ENCODE measurements at places on chromosomes 11 and 22.

DNA sequence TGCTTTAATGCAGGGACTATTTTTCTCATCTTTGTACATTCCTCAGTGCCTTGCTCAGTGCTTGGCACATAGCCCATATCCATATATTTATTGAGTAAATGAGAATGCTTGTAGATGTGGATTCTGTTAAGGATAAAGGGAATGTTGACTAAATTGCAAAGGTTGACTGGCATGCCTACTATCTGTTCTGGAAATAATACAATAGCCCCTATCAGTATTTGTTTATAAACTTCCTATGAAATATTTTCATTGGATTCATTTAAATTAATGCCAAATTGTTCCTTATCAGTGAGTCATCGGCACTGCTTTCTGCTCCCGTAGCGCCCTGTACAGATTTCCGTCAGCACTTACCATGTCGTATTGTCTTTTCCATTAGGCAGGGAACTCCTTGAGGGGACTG lies 8.0 kb downstream of the RNF121 start:
- no peak for DNase-seq

GRCh38 chr11:12192794-12193514 lies 82.6 kb downstream of the MICAL2 start:
- no peak for DNase-seq

DNA sequence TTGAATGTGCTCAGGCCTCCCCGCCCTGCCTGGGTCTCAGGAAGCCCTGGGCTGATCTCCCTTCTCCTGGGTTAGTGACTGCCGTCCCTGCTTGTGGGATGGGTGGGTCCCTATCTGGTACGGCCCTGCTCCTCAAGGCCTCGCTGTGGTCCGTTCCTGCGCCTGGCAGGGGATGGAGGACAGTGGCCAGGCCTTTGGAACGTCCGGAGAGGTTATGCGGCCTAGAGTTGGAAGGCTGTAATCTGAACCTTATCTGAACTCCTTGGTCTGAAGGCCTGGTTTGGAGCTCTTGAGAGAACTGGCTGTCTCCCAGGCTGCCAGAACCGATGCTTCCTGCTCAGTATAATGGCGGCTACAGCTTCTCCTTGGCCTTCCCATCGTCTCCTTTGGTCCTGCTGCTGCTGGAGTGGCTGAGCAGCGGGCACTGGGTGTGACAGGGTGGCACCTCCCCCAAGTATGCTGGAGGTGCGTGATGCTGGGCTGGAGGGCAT lies 72.8 kb downstream of the FLI1 start:
- no peak for DNase-seq

GRCh38 chr11:1196516-1197391 lies 26.1 kb upstream of the MUC5B start:
- DNase-seq, result no peak

GRCh38 chr11:405954-406795 lies 8.6 kb downstream of the SIGIRR start:
- DNase-seq, result no peak

DNA sequence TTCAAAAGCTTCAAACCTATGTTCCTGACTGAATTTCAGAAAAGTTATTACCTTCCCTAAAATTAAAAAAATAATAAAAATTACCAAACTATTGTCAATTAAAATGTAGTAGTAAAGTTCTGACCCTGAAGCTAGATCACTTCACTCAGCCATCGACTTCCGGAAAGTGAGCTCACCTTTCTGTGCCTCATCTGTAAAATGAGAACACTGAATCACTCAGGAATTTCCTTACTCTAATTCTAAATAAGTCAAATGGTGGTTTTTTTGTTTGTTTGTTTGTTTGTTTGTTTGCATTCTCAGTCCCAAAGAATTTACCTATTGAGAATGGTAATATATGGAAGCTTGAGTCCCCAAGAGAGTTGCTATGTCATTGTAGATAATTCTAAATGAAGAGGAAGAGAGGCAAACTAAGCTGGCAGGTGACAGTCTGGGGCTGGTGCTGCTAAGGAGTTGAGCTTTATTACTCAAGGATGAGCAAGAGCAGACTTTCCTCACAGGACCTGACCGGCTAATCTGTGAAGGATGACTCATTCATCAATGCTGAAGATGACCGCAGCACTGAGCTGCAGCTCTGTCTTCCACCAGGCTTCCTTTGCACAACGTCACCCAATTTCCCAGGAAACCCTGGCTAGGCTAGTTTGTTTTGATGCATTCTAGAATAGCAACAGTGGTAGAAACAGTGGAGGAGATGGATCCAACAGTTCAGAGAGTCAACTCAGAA lies 248.8 kb downstream of the RAB38 start:
- no peak for DNase-seq

DNA sequence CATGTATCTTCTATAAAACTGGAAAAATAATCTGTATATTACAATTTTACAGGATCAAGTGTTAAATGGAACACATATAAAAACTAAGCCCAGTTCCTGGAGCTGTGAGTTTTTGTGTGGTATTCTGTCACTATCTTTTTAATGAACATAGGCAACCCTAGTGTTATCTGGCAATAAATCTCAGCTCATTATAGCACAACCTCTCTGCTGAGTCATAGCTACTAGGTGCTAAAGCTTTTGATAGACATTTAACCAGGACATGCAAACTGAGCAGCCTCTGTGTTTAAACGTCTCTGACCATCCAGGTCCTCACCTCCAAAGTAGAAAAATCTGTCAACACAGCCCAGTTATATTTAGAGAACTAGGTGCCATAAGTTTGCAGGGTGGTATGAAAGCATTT lies 91.0 kb upstream of the CARD18 start:
- DNase-seq, result no peak

- DNase-seq, result no peak
These were observed 65.0 kb upstream of the HMGXB4 start for GRCh38 chr22:35192129-35192918.

Measured in activated T-cell treated with anti-CD3 and anti-CD28 coated beads for 48 hours (primary cell).